ENCODE measurements at places on chromosomes 1 and 21.
A peak's percentile ranks its signal among the peaks of the same experiment; 100 is the strongest.

GRCh38 chr1:109241344-109241743 is 8.0 kb upstream of the CELSR2 start:
- no peak for DNase-seq

DNA sequence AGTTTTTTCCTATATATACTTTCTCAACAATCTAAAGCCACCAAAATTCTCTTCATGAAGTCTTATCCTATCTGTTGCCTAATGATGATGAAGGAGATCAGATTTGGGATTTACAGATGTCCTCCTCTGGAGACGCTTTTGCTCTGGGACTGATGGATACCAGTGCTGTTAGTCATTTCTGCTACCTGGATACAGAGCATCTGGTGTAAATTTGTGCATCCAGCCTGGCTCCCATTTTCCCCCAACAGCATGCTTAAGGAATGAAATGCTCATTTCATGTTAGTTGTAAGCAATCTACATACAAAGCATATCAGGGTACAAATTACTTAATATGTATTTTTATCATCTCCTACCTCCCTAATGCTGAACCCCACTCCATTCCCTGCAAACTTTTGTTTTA is 57.7 kb downstream of the HNRNPR start:
- no peak for DNase-seq

GRCh38 chr21:41067709-41068108 is 100.3 kb upstream of the BACE2 start:
- no peak for DNase-seq

GRCh38 chr1:6265151-6265550 is 4.3 kb upstream of the GPR153 start:
- DNase-seq: no peak

- DNase-seq: no peak
Measured at GRCh38 chr1:8554956-8555534, 237.1 kb downstream of the SLC45A1 start.

DNA sequence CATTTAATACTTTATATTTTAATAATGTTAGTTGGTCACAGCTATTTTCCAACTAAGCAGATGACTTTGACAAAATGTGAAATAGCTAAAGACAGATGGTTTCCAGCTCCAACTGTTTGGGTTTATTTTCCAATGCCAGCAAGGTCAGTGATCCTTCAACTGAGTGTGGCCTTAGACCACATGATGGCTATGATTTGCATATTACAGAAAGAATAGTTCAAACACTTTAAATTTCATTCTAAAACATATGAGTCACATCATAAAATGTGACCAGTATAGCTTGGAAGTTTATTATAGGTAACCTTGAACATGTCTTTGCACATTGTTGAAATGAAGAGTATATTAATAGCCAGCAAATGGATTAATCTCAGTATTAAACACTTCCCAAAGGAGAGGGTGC is 454.0 kb upstream of the C1orf87 start:
- no peak for DNase-seq

DNA sequence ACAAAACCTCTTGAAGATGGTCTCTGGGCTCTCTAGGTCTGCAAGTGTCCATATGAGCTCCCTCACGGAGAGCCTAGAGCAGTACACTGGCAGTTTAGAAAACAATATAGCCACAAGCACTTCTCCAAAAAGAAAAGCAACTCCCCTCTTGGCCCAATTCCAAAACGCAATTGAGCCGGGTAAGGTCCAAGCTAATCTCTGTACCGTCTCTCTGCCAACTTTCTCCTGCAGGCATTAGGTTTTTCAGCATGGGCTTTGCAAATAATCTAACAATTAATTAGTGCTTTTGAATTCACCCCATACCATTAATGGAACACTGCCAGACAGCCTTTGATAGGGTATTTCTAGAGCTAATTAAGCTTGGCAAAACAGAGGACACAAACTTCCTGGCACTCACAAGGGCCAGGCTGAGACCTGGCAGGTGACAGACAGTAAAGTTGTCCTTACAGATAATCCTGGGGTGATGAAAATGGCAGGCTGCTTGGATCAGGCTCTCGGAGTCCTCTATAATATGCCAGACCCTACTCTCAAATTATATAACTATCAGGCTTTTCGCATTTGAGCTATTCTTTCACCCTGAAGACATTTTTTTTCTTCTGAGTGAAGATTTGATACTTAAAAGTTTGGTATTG is 39.8 kb downstream of the TGFBR3 start:
- DNase-seq: peak; percentile 86

- no peak for DNase-seq
Measured at GRCh38 chr1:30903343-30904034, 5.1 kb downstream of the SDC3 start.

DNA sequence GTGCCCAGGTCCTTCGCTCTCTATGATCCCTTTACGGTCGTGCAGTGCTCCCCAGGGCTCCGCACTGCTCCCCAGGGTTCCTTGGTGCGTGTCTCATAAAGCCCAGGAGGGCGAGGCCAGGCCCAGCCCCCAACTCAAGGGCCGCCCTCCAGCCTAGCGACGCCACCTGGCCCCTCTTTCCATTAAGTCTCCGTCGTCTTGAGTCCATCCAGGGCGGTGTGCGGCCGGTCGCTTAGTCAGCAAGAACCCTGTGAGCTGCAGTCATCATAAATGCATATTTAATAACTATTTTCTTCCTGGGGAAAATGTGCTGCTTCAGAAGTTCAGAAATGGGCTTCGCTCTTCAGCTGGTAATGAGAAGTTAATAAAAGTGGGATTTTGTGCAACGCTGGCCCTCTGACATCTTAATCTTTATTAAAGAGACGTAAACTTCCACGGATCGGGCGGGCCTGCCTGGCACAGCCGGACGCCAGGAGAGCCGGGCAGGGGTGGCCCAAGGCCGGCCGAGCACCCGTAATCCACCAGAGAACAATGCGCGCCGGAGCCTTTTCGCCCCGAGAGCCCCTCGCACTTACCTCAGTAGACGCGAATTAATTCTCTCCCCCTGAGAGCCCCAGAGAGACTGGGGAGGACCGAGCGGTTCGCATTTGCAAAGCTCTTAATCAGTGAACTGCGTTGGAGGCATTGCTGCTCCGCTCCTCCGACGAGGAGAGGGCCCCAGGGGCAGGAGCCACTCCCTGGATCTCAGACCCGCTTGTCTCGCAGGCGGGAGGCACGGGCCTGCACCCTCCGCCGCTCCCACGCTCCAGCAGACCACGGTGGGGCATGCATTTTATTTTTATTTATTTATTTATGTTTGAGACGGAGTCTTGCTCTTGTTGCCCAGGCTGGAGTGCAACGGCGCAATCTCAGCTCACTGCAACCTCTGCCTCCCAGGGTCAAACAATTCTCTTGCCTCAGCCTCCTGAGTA is 188.3 kb upstream of the ARHGEF16 start:
- no peak for DNase-seq

DNA sequence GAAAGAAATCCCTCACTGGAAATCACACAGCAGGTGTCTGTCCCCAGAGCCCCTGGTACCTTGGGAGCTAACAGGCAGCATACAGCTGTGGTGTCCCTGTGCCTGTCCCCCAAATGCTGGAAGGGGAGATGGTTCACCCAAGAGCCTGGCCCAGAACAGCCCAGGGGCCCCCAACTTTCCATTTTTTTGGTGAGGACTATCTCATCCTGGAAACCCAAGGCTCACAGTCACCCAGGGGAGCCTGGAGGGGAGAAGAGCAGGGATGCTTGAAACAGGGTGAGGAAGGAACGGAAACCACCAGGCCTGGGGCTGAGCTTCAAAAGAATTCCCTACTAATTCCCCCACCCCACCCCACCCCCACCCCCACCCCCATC is 3.6 kb downstream of the SDC3 start:
- DNase-seq: no peak

GRCh38 chr1:160862203-160863060 is at the start of gene CD244:
CD244 (minus strand) TSS chr1:160862887; CDS start chr1:160862677, 210 bp downstream.
- no peak for DNase-seq

GRCh38 chr1:44174630-44175029 is 33.2 kb upstream of the KLF18 start:
- no peak for DNase-seq

GRCh38 chr1:37890378-37891014 is 31.1 kb upstream of the MTF1 start:
- DNase-seq: peak; percentile 16

DNA sequence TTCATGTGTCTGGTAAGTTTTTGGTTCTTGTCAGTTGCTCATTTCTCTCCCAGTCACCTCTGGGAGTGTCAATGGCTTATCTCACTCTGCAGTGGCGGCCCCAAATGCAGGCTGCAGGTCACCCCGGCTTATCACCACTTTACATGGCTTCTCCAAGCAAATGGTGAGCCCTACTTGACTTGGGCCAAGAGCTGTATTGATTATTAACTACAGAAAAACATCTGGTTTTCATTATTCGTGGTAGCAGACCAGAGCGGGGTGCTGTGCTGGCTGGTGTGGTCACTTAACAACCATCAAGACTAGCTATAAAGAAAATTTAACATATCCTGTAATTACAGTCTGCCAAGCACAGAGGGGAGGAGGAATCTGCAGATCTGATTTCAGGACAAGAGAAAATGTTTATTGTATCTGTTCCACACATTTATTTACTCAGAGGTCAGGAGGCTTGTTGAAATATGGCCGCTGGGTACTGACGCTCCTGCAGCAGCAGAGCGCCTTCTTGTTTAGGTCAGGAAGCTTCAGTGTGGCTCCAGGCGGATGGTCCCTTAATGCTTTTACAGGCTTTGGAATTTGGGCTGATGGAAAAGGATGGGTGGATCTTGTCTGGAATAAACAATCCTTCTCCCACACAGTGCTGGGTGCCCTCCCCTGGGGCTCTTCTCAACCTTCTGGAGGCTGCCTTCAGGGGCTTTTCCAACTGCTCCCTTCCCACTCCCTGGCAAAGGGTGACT is 87.8 kb downstream of the HLX start:
- DNase-seq: no peak

DNA sequence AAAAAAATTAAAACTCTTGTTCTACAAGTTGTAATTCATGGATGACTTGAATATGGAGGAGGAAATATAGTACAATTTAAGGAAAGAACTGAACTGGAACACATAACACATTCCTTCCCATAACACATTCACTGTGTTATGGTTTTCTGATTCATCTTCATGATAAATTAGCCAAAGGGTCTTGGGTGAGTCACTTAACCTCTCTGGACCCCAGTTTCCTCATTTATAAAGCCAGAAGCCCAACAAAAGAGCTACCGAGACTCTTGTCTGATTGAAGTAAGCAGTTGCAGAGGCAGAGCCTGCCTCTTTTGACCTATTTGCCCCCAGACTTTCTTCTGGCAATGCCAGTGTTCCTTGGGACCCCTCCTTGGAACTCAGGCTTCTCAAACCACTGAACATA is 161.9 kb upstream of the KCTD3 start:
- no peak for DNase-seq

DNA sequence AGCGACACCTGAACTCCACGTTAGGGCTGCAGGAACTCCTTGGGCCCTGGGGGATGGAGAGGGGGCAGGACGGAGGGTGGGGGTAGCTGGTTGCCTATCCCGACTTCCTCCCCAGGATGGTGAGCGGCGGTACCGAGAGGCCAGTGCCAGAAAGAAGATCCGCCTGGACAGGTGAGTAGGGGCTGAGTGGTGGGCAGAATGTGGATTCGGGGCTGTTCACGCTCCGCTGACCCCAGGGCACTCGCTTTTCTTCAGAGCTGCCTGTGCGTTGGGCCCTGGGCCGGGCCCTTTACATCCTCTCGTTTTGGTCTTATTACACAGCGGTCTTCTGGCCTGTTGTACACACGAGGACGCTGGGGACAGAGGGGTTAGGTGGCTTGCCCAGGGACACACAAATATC is 20.8 kb downstream of the FAM151A start:
- no peak for DNase-seq

GRCh38 chr21:45974073-45975019 is 7.2 kb upstream of the COL6A1 start:
- no peak for DNase-seq

- DNase-seq: no peak
Measured at GRCh38 chr1:65471861-65472332, 51.4 kb downstream of the LEPR start.

DNA sequence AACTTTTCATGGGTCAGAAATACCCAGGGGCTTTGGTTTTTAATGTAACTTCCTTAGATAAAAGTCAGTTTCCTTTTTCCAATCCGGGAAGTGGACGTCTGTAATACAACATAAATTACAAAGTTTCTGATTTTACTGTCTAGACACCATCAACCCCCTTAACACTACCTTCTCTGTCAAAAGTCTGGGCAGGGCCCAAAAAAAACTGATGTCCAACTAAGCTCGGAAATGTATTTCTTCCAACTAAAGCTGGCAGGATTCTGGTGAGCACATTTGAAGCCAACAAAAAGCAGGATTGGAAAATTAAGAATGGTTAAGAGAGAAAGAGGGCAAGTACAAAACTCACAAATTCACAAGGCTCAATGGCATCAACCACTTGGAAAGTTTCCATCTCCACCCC is 24.3 kb downstream of the DDAH1 start:
- no peak for DNase-seq

GRCh38 chr1:59595774-59596173 is 219.0 kb upstream of the HOOK1 start:
- DNase-seq: no peak

DNA sequence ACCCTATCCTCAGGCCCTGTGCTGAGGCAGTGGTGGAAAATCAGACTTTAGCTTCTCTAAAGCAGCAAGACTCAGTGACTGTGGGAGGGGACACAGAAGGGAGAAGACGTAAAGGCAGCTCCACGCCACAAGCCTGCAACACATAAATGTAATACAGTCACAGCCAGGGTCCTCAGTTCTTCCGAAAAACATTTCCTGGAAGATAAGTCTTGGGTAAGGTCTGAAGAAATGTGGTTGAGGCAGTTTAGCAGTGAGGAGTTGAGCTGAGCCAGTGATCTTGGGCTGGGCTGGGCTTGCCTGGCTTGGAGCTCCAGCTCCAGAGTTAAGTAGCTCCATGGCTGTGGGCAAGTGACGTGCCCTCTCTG is 127.8 kb upstream of the ADAR start:
- DNase-seq: no peak

DNA sequence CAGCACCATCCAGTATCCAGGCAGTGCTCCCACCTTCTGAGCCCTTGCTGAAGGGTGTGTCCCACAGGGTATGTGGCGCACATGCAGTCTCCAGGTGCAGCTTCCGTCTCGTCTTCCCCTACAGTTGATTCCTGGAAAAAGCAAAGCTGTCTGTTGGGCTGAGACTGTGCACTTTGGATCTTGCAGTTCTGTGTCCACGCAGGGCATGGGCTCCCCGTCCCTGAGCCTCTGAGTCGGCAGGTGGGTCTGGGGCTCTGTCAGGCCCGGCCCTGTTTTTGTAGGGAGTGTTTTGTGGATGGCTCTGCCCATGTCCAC is 32.8 kb downstream of the SNAP47 start:
- no peak for DNase-seq
